ENCODE measurements at places on chromosomes 16 and 17.

- DNase-seq = no peak
Measured at GRCh38 chr16:649631-650030, 466 bp downstream of the WDR90 start.

GRCh38 chr16:85448557-85449190 lies 164.4 kb upstream of the GSE1 start:
- DNase-seq = no peak

- no peak for DNase-seq
Measured at GRCh38 chr17:61126473-61127249, 273.0 kb upstream of the TBX2 start.

DNA sequence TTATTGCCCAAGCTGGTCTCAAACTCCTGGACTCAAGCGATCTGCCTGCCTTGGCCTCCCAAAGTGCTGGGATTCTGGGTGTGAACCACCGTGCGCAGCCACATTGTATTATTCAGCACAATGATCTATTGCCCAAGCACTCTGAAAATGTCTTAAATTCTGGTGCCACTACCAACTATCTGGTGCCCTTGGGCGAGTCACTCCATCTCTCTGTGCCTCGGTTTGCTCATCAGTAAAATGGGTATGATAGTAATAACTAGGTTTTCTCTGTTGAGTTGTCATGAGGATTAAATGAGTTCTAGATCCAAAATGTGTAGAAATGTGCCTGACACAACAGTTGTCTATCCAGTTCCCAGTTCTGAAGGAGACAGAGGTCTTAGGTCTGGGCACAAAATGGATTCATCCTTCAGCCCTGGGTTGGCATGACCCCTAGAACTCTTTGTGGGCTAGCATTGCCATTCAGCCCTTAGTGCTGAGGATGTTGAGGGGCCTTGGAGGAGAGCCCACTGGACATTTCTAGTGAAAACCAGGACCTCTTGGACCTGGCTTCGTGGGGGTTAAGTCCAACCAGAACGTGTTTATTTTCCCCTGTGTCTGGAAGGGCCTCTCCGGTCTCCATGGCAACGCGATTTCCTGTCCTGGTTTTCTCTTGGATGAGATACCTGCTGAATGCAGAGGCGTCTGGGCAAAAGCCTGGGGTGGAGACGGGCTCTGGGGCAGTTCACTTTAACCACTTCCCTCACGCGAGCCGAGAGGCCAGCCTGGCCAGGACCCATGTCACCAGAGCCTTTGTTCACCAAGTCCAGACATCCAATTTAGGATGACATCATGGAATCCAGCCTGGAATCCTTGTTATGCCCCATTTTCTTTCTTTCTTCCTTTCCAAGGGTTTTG lies 43.7 kb upstream of the TNRC6A start:
- peak; percentile 25 for DNase-seq

DNA sequence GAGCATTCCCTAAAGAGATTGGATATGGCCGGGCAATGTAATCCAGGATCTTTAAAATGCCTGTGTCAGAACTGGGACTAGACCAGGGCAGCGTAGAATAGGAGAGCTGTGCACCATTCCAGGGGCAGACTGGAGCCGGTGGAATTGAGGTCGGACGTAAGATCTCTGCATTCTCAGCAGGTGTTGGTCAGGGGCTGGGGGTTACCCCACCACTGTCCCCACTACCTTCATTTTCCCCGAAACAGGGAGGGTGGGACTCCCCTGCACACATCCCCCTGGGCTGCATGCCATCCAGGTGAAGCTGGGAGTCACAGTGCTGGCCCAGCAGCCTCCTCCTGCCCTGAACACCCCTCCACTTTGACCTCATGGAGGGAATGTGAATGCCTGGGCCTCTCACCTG lies 17.8 kb downstream of the OSBPL7 start:
- DNase-seq = no peak

Data from AG09309 (cell line).